ENCODE measurements at places on chromosomes 6 and 20. TPM values are rescaled to one million over a fixed set of nuclear protein-coding genes. Genes with fewer than 3 reads are reported as not detected.

Gene THBD
- total RNA-seq, result 79.8 TPM

Gene ANKRD66
- total RNA-seq, result not detected

Gene DEF6
- 9.9 TPM for total RNA-seq

Gene PPP1R14C
- 0.18 TPM for total RNA-seq

- no peak for DNase-seq
These were observed 185.5 kb upstream of the RALGAPA2 start for GRCh38 chr20:20897922-20898321.

DNA sequence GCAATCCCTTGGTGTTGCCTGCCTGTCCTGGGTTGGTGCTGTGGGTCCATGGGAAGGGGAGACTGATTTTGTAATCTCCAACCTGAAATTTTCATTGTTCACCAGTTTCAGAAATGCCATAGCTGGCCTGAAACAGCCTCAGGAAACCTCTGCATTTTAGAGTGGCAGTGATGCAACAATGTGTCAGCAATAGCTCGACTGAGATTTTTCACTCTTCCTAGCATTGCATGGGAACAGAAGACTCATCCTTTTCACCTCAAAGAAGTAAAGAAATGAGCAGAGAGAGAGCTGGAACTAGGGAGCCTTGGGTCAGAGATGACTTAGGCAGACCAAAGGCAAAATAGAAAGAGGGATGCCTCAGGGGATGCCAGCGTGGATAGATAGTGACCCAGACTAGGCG is 23.7 kb upstream of the TMEM14A start:
- no peak for DNase-seq

GRCh38 chr6:124524491-124525200 is 437.6 kb upstream of the RNF217 start:
- DNase-seq, result no peak

GRCh38 chr20:57893366-57893999 is 183.7 kb upstream of the PMEPA1 start:
- DNase-seq, result peak; percentile 23

- no peak for DNase-seq
These were observed 327.3 kb downstream of the HACE1 start for GRCh38 chr6:104532462-104532861.

DNA sequence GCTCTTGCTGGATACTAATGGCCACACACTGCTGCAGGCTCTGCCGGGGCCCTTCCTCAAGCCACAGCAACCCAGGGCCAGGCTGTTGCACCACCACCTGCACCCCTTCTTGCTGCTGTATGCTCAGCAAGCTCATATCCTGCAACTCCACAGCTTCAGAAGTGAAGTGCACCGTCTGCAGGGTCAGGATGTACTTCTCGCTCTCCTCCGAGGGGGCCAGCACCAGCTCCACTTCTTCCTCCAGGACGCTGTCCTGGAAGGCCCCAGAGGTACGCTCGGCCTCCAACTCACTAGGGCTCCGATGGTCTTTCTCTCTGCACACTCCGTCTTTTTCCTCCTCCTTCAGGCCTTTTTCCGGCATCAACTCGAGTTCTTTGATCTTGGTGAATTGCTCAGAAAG is 1.2 kb downstream of the CTCFL start:
- DNase-seq, result no peak

All from aorta (tissue), 5 donors.